ENCODE measurements at places on chromosomes 5 and 9.

- peak; percentile 4 for DNase-seq
Measured at GRCh38 chr9:4301971-4302427, 2.1 kb upstream of the GLIS3 start.

GRCh38 chr9:93456504-93456903 is 3.1 kb upstream of the FAM120AOS start:
- DNase-seq, result no peak

DNA sequence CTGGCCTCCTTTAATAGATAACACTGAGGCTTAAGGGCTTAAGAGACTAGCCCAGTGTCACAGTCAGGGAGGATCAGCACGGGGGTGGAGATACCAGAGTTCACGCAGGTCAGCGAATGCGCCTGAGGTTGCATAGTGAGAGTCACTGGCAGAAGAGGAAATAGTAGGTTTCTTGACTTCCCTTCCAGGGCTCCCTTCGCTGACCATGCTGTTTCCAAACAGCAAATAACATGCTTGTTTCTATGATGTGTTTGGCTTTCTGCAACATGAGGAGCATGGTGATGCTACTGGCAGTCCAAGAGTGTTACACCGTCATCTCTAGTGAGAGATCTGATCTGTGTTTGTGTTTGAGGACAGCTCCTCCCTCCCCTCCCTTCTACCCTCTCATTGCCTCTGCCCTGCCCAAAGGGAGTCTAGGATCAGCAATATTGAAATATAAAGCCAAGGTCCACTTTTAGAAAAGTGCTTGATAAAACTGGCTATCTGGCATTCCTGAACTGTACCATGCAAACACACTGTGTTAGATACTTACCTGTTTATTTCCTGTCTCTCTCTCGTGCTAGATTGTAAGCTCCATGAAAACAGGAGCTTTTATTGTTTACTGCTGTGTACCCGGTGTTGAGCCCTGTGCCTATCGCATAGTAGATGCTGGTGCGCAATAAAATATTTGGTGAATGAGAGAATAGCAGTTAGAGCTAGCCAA is 12.3 kb downstream of the TLE4 start:
- DNase-seq, result no peak

GRCh38 chr5:136090319-136090718 is 42.3 kb upstream of the SMAD5 start:
- DNase-seq, result no peak

GRCh38 chr5:142826741-142827492 is 56.7 kb downstream of the ARHGAP26 start:
- DNase-seq, result no peak

GRCh38 chr5:128736553-128736952 is 198.5 kb upstream of the FBN2 start:
- no peak for DNase-seq

GRCh38 chr5:131812371-131813160 is 15.7 kb upstream of the FNIP1 start:
- DNase-seq, result no peak

GRCh38 chr5:126253406-126253805 is 169.8 kb upstream of the GRAMD2B start:
- DNase-seq, result no peak

- DNase-seq, result no peak
Measured at GRCh38 chr9:126058011-126058531, 268.6 kb upstream of the MVB12B start.

DNA sequence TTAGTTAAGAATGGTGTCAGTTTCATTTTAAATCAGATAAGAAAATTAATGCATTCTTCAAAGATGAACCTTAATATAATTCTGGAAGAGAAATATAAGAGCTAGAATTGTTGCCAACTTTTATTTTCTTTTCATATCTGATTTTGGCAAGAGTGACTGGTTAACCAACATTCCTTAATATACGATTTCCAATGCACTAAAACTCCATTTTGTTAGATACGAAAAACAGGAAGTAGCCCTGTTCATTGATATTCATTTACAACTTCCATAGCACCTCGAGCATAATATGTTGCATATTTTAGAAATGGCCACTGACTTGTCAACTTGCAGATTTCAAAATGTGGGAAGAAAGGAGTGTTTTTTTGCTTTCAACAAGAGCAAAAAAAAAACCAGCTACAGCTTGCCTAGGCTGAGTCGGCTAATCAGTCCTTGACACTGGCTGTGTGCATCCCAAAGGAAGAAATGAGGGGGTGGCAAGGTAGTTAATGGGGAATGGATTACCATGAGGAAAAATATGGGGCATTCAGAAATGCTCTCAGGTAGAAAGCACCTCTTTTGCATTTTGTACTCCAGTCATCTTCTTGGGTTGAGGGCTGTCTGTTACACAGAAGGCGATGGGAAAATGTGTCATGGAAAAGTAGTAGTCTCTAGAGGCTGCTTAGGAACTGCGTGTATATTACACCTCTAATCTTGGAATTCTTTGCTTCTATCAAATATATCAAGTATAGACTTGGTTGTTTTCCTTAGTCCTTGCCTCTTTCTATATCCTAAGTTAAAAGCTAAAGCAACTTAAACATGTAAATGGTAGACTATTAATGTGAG is 3.9 kb downstream of the MAP3K1 start:
- DNase-seq, result no peak

- no peak for DNase-seq
Measured at GRCh38 chr9:86708918-86709835, 238.1 kb downstream of the GAS1 start.

GRCh38 chr5:14574891-14575508 is 6.6 kb upstream of the OTULINL start:
- no peak for DNase-seq

- DNase-seq, result no peak
Measured at GRCh38 chr9:125743682-125744428, 3.3 kb upstream of the PBX3 start.

DNA sequence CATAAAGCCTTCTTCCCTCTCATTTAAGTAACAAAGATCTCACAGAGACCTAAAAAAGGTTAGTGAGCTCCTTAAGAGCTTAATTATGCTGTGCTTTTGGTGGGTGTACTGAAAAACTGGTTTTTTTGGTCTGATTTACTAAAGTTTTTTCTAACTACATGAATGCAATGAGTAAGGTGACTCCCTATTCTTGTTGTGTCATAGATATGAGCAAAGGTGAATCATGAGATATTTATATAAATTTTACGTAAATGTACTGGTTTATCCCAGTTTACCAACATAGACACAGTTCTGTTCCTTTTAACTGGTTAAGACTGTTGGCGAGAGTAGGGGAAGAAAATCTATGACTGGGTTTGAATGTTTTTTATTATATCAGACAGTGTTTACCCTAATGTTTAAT is 250.5 kb downstream of the NR2F1-AS1 start:
- no peak for DNase-seq

GRCh38 chr5:44387921-44388320 is 1.3 kb downstream of the FGF10 start:
- DNase-seq, result no peak

GRCh38 chr9:77944556-77945243 is 86.9 kb downstream of the GNAQ start:
- DNase-seq, result no peak

Measured in stimulated activated CD4-positive, alpha-beta T cell treated with anti-CD3 and anti-CD28 coated beads, Interleukin-12 subunit alpha, Interleukin-12 subunit beta, amount 100 ng/mL, for 24 hours (primary cell).